ENCODE measurements at places on chromosomes 16 and 17.

- no peak for DNase-seq
Observed at GRCh38 chr17:45940293-45940692, 45.9 kb downstream of the MAPT start.

DNA sequence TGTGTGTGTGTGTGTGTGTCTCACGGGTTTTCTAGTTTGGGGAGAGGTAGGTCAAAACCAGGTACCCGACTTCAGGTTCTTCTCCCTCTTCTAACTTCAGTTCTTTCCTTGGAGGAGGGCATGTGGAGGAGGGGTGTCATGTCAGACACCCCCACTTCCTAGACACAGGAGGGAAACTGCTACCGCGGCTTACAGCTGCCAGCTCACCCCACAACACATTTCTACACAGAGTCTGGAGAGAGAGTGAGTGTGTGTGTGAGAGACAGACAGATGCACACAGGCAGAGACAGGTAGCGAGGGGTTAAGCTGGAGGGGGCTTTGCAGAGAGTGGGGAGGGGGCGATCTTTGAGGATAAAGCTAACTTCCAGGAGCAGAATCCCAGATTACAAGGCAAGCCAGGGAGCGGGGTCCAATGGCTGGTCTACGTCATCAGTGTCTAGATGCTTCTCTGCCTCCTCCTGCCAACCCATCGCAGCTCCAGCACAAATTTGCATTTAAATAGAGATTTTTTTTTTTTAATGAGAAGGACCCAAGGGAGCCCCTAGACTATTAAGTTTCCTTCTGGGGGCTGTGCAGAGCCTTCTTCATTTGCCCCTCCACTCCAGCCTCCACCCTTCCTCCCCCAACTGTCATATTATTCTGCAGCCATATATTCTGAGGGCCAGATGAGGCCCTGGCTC, 48.9 kb downstream of the MRM1 start:
- DNase-seq: no peak

- DNase-seq: no peak
Observed at GRCh38 chr16:89009343-89010209, 32.6 kb upstream of the CBFA2T3 start.

- no peak for DNase-seq
Observed at GRCh38 chr17:19461116-19461515, 50.1 kb downstream of the RNF112 start.

DNA sequence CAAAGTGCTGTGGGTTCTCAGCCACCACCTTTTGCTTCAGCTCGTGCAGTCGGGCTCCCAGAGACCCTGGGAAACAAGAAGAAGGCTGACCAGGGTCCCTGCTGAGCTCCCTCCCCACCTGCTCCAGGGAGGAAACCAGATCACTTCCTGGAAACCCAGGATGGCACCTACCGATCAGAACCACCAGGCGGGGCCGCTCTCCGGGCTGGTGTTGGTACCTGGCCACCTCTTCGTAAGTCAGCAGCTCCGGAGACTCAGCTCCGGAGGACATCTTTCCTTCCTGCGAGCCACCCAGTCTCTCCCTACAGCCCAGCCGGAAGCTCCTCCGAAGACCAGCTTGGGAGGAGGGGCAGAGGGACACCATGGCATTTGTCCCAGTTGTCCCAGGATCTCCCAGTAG, 18.9 kb downstream of the MPP3 start:
- no peak for DNase-seq

GRCh38 chr16:84813141-84813934, 6.4 kb upstream of the CRISPLD2 start:
- no peak for DNase-seq

DNA sequence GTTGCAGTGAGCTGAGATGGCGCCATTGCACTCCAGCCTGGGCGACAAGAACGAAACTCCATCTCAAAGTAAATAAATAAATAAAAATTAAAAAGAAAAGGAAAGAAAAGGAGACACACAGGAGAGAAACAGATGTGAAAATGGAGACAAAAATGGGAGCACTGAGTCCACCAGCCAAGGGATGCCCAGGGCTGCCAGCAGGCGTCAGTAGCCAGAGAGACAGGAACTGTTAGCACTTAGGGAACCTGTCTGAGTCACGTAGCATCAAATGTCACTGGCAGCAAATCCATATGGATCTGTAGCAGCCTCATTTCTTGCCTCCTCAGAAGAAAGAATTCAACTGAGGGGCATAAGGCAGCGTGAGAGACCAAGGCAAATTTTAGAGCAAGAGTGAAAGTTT, 79.7 kb downstream of the CYLD start:
- DNase-seq: no peak

DNA sequence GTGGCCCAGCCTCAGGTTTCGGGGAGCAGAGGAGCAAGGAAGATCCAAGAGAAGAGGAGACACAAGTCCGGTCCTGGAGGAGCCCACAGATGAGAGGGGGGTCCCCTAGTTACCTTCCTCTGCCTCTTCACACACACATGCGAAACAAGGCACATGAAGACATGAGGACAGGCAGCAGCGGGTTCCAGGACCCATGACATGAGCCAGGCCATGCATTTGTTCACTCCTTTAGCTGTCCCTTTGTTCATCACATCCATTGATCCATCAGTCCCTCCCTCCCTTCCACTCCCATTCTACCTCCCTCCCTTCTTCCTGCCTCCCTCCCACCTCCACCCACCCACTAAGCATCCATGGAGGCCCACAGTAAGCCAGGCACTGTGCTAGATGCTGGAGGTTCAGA, 9.4 kb downstream of the PPY start:
- no peak for DNase-seq

GRCh38 chr16:84339311-84339710, 29.0 kb upstream of the ATP2C2 start:
- DNase-seq: no peak

GRCh38 chr17:66943484-66943883, 21.0 kb upstream of the CACNG4 start:
- DNase-seq: no peak

GRCh38 chr17:42392692-42393415, 4.6 kb upstream of the STAT3 start:
- no peak for DNase-seq

DNA sequence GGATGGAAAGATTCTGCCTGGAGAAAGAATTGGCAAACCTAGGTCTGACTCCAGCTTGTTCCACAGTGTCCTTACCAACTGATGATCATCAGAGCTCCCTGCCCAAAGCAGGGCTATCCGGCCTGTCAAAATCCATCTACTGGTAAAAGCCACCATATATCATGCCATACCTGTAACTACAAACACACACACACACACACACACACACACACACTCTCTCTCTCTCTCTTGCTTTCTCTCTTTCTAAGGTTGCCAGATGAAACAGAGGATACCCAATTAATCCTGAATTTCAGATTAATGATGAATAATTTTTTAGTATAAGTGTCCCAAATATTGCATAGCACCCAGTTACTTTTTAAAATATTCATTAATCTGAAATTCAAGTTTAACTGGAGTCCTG, 1.5 kb upstream of the MMP28 start:
- DNase-seq: no peak

DNA sequence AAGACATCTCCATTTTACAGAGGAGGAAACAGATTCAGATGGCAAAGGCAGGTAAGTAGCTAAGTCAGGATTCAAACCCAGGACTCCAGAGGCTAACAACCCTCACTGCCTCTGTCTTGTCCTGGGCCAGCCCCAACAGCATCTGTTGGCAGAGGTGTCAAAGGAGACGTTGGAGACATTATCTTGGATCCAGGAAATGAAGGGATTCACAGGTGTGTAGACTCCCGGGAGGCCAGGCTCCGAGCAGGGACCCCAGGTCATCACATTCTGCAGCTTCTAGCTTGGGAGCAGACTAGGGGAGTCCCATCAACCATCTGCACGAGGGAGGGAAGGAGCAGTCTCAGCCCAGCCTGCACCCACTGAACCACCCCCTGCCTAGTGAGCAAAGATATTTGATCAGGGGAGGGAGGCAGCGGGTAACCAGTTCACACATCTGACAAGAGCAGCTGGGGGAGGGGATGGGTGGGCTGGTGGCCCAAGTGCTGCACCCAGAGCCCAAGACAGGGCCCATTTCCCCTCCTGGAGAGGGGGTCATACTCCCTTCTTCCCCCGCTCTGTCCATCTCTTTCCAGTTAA, 1.0 kb upstream of the B9D1 start:
- DNase-seq: no peak

DNA sequence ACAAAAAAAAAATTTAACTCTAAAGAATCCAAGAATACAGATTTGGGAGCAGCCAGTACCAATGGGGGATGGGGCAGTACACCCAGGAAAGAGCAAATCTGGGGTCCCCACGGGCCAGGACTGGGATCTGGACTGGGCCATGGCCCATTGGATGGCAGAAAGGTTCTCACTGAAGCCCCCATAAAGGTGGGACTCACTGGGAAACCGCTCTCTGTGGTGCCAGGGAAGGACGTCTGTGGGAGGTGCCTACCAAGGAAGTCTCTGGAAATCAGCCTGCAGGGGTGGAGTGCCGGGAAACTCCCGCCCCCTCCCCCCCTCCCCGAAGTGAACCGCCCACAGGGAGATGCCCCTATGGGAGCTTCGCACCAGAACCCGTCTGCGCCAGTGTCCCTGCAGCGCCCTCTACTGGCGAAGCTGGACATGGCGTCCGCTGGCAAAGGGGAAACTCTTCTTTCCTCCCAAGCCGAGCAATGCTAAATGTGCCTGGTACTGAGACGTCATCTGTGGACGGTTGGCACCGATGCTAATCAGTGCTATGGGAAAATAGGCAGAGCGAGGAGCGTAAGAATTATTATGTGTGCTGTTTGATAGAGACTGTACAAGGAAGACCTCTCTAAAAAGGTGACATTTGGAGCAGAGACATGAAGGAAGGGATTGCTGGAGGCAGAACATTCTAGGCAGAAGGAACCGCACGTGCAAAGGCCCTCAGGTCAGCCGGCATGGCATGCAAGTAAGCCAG, 671.1 kb downstream of the WWOX start:
- peak; percentile 77 for DNase-seq

- no peak for DNase-seq
Observed at GRCh38 chr16:47612711-47613110, 151.6 kb downstream of the PHKB start.

GRCh38 chr17:1979182-1979985, 45.8 kb downstream of the RTN4RL1 start:
- DNase-seq: no peak

- no peak for DNase-seq
Observed at GRCh38 chr16:62130101-62130500, 93.9 kb upstream of the CDH8 start.

DNA sequence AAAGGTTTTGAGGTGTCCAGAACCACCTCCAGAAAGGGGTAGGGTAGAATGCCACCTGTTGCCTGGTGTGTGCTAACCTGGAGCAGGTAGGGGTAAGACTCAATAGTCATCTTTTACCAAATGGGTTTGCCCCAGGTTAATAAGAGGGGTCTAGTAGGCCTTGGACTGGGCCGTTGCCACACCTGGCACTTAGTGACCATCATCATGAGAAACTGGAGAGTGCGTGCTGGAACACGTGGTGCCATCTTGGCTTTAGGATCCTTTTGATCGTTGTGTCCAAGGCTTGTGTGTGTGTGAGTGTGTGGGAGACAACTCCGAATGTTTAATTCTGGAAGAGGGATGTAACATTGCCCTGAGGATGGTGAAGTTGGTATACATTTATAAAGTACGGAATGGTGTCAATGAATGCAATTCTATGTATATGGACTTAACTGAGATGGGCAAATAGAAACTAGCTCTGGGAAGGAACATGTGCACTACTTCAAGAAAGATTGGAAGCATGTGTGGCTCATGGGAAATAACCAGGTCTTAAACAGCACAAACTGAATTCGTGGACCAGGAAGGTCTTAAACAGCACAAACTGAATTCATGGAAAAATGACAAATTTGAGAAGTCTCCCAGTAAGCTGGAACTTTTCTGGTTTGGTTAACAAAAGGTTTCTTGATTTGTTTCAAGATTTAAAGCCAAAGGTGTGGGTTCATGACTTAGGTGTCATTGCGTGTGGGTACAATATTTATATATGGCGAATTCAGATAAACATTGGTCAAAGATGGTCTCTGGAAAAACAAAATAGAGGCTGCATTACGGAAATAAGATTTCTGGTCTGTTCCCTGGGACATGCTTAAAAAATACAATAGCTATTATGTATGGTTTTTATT, 7.2 kb downstream of the FUS start:
- DNase-seq: no peak

DNA sequence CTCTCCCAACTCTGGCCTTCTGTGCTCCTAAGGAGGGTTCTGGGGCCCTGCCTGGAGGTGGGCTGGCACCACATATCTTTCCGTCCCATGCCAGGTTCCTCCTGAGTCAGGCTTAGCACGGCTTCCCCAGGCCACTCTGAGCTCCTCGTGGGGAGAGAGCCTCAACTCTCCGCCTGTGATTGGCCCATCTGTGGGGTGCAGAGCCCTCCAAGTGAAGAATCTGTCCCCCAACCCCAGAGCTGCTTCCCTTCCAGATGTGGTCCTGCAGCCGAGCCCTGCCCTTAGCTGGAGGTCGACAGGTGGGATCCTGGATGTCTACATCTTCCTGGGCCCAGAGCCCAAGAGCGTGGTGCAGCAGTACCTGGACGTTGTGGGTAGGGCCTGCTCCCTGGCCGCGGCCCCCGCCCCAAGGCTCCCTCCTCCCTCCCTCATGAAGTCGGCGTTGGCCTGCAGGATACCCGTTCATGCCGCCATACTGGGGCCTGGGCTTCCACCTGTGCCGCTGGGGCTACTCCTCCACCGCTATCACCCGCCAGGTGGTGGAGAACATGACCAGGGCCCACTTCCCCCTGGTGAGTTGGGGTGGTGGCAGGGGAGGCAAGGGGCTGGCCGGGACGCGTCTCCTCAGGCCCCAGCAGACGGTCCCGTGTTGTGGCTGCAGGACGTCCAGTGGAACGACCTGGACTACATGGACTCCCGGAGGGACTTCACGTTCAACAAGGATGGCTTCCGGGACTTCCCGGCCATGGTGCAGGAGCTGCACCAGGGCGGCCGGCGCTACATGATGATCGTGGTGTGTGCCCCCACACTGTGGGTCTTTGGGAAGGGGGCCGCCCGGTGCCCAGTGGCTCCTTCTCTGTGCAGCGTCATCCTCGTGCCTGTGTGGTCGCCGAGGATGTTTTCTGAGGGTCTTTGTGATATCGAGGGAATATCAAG, 6.9 kb downstream of the GAA start:
- DNase-seq: no peak

GRCh38 chr17:77214743-77215142, 74.0 kb downstream of the SEC14L1 start:
- DNase-seq: no peak
